ENCODE measurements at places on chromosomes 1 and 21. TPM values are rescaled to one million over a fixed set of nuclear protein-coding genes. Genes with fewer than 3 reads are reported as not detected.

DNA sequence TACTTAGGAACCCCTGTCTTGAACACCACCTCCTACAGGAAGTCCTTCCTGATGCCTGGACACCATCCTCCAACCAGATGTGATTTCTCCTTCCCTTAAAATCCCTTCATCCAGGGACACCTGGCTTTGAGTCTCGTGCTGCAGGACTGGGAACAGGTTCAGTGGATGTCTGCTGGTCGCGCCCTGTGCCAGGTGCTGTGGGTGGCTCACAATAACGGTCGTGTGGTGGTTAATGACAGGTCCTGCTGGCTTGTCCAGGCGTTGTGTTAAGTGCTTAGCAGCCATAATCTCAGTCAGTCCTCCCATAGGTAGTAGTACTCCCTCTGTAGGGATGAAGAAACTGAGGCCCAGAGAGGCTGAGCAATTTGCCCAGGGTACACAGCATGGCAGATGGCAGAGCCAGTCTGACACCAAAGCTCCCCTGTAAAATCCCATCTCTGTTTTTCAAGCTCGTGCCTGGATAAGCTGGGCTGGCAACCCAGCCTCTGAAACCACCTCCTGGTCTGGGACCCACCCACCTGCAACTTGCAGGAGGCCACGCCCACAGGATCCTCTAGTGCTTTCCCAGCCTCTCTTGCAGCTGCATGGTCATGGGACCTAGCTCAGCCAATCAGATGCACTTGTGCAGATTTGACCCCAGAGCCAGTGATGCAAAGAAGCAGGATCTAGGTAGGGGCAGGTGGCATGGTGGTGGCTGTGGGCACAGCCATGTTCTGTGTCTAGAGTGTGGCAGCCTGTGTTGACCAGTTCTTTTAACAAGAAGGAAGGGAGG is 106.0 kb upstream of the IFFO2 start:
- peaks cover 13% of the 10 kb centered on the region for H3K4me1 ChIP-seq
- H3K4me3 ChIP-seq, result no peak overlapping the region

AADACL4 gene
- not detected for total RNA-seq

GRCh38 chr1:175629318-175629694 is 114.1 kb downstream of the TNR start:
- H3K4me3 ChIP-seq, result no peak overlapping the region
- no peaks in the 10 kb centered on the region for H3K36me3 ChIP-seq
- no peaks in the 10 kb centered on the region for H3K27me3 ChIP-seq
- no peaks in the 10 kb centered on the region for H3K4me1 ChIP-seq
- no peak overlapping the region for H3K27ac ChIP-seq

DNA sequence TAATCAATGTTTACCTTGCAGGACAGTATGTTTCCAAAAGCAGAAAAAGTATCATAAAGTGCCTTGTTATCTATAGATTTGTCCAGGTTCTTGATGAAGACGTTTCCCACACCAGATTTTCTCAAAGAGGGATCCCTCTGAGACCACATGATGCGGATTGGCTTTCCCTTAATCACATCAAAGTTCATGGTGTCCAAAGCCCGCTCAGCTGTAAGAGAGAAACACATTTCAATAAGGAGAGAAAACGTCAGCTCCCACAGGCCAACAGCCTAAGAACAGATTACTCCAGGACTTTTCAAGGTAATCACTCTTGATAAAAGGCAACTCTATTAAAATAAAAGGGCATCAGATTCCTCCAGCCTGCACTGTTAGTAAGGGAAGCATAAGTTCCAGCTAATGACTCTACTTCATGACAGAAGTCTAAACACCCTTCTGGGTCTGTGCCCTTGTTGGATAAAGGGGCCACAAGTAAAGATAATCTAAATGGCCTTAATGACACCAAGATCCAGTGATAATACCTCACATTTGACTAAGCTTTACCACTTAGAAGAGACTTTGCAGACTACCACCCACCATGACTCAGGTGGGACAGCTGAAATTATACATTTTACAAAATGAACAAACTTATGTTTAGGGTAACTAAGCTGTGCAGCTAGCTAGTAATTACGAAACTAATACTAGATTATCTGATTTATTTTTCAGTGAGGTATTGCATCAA is 4.1 kb downstream of the PABPC4 start:
- H3K36me3 ChIP-seq, result peaks cover 53% of the 10 kb centered on the region
- no peak overlapping the region for H3K27ac ChIP-seq
- no peak overlapping the region for H3K4me3 ChIP-seq
- no peak for DNase-seq
- H3K4me1 ChIP-seq, result peaks cover 29% of the 10 kb centered on the region

DNA sequence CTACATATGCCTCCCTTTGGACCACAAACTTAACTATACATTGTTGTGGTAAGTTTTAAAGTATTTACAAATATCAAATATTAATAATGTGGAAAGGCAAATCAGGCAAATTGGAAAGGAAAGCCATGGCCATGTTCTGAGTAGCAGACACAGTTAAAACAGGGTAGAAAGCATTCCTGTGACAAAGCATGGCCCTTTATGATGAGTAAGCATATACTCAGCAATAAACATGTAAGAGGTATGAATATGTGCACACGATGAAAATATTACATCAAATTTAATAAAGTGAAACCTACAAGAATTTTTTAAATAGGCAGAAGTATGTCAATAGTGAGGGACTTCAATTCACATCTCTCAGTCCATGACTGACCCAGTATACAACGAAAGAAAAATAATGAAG is 389.2 kb downstream of the DSCAM start:
- no peaks in the 10 kb centered on the region for H3K36me3 ChIP-seq
- no peak for DNase-seq
- no peak overlapping the region for H3K27ac ChIP-seq

DNA sequence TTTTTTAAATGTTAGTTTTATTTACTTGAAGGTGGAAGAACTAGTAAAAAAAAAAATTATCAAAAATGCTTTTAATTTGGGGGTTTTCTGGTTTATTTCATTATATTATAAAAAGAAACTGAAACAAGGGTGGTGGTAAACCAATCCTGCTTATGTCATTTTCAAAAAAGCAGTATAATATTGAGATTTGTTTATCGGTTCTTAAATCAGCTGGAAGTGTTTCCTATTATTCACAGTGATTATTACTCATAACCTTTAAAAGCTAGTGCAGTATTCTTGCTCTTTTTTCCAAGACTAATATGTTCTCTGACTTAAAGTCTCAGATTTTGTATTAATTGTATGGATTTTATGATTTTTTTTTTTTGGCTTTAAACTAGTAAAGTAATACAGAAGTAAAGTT is 5.4 kb upstream of the LRRC40 start:
- H3K36me3 ChIP-seq, result peaks cover 27% of the 10 kb centered on the region
- H3K27me3 ChIP-seq, result no peaks in the 10 kb centered on the region
- no peak for DNase-seq
- H3K27ac ChIP-seq, result no peak overlapping the region
- peaks cover 38% of the 10 kb centered on the region for H3K4me1 ChIP-seq
- H3K4me3 ChIP-seq, result no peak overlapping the region

USH2A gene
- not detected for total RNA-seq

SH2D5 gene
- 0.52 TPM for total RNA-seq

RABGAP1L gene
- total RNA-seq, result 80.6 TPM

- no peak overlapping the region for H3K4me3 ChIP-seq
- no peaks in the 10 kb centered on the region for H3K4me1 ChIP-seq
- no peak overlapping the region for H3K27ac ChIP-seq
- H3K27me3 ChIP-seq, result no peaks in the 10 kb centered on the region
These were observed 48.6 kb upstream of the ATP1A1 start for GRCh38 chr1:116324411-116324810.

DNA sequence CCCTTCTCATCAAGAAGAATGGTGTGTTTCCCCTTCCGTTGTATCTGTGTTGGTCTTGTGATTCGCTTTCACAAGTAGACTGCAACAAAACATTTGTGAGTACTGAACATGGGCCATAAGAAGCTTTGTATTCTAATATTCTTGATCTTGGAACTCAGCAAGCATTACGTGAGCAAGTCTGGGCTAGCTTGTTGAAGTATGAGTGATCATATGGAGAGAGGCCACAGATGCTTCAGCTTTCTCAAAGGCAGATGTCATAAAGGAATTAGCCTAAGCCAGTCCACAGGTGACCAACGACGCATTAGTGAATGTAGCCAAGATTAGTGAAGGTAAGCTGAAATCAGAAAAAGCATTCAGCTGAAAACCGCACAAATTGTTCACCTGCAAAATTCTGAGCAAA is 609.6 kb upstream of the NEGR1 start:
- no peak for DNase-seq
- no peak overlapping the region for H3K4me3 ChIP-seq
- H3K36me3 ChIP-seq, result no peaks in the 10 kb centered on the region
- no peaks in the 10 kb centered on the region for H3K4me1 ChIP-seq
- H3K27me3 ChIP-seq, result no peaks in the 10 kb centered on the region

CD2 gene
- 11.4 TPM for total RNA-seq

GRCh38 chr1:109873278-109874175 is 37.1 kb upstream of the CSF1 start:
- H3K27ac ChIP-seq, result no peak overlapping the region
- no peaks in the 10 kb centered on the region for H3K27me3 ChIP-seq
- peaks cover 37% of the 10 kb centered on the region for H3K4me1 ChIP-seq
- no peaks in the 10 kb centered on the region for H3K36me3 ChIP-seq
- no peak for DNase-seq
- H3K4me3 ChIP-seq, result no peak overlapping the region

AKNAD1 gene
- 0.67 TPM for total RNA-seq

- H3K4me3 ChIP-seq, result no peak overlapping the region
- no peaks in the 10 kb centered on the region for H3K36me3 ChIP-seq
- H3K27ac ChIP-seq, result no peak overlapping the region
These were observed 6.8 kb upstream of the C1orf210 start for GRCh38 chr1:43292216-43292615.

DNA sequence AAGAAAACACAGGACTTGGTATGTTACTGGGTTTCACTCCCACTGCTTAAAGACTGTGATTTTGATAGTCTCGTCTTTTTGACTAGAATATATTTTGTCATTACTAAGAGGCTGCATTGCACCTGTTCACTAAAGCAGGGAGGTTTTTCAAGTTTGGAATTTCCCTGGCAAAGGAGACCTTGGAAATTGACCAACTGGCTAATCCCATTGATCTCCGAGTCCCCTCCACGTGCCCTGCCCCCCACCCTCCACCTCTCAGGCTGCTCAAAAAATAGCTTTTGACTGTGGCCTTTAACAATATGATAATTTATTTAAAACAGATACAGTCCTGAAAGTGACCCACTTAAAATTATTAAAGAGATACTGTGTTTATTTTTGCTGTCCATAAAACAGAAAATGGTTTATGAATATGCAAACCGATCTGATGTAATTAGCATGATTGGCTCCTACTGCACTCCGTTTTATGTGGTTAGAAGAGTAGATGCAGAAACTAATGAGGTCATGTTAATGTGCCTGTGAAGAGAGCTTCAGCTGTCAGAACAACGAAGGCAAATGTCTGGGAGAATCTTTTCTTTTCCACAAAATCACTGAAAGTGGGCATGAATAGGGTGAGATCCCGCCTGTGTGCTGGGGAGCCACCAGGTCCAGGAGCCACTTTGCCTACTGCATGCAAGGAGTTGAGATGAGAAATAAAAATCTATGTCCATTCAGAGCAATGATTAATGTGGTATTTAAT is 361.5 kb downstream of the RRAGC start:
- H3K4me3 ChIP-seq, result no peak overlapping the region
- H3K36me3 ChIP-seq, result no peaks in the 10 kb centered on the region
- H3K4me1 ChIP-seq, result no peaks in the 10 kb centered on the region

APP gene
- total RNA-seq, result 480 TPM

Measured in upper lobe of right lung (tissue), 1 donor.